Foreskin keratinocyte (primary cell): ENCODE measurements at places on chromosomes 1 and 21. TPM values are rescaled to one million over a fixed set of nuclear protein-coding genes. Genes with fewer than 3 reads are reported as not detected.

GRCh38 chr1:36652586-36652985 is 169.9 kb upstream of the CSF3R start:
- no peak for DNase-seq

DNA sequence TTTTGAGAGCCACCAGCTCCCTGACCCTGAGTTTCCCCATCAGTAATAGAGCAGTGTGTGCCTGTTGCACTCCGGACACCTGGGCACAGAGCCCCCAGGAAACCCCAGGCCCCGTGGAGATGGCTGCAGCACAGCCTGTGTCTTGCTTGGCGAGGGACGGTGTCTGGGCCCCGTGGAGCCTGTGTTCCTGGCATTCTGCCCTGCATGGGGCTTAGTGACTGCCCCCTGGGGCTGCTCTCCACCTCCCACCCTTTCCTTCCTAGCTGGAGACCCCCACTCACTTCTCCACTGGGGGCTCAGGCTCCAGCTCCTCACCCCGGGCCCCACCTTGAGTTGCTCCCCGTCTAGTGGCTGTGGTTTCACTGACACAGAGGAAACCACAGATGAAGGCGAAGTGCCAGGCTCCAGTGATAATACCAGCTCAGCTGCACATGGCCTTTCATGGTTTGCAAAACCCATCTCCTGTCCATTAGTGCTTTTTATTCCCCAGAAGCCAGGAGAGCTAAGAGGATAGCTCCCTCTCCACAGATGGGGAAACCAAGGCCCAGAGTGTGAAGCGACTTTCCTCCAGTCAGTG is 39.4 kb downstream of the DMRTB1 start:
- no peak for DNase-seq

DNA sequence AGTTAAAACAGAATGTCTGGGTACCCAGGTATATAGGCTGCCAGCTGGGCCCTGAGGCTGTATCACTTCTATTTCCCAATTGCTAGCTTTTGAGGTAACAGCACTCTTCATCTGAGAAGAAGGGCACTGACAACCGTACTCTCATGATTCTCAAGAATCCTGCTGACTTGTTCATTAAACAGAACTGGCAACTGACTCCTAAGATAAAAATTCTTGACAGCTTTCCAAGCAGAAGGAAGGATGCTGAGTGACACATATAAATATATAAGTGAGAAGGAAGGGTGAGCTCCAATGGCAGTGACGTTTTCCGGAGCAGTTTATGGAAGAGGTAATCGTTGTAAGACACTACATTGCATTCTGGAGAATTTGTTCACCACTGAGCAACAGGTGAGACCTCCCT is 48.1 kb upstream of the NRIP1 start:
- DNase-seq: no peak

- DNase-seq: no peak
These were observed 2.1 kb upstream of the RD3 start for GRCh38 chr1:211493876-211494653.

DNA sequence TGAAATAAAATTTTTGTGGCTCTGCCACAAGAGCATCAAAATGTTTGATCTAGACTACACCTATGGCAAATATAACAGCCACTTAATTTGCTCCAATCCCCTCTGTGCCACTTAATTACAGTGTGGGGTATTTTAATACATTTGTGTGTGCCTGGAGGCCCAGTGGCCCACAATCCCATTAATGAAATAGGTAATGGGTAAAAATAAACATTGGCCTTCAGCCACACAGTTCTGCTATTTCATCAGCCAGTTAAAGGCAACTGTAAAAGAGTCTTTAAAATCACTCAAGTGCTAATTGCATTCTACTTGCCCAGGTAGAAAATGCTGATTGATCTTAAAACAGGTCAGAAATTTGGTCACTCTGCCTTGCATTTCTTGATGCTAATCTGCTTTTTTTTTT is 151.6 kb upstream of the UBE2U start:
- DNase-seq: no peak

DNA sequence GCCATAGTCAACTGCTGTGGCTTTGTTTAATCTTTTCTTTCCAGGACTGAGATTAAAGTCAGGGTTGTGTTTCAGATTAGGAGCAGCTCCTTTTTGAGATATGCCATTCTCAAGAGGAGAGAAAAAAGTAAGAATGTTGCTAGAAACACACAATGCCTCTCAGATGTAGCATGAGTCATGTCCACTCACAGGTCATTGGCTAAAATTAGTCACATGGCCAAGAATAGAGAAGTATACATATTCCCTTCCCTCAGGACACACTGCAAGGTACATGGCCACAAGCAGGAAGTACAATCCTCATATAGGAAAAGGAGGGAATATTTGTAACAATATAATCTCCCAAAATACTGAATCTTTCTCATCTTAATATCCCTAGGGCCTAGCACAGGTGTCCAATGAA is 141.9 kb upstream of the PTBP2 start:
- DNase-seq: peak; percentile 21

GRCh38 chr1:55131801-55132200 is 83.4 kb downstream of the USP24 start:
- DNase-seq: no peak

GRCh38 chr1:219478811-219479210 is 134.1 kb downstream of the ZC3H11B start:
- DNase-seq: no peak

DNA sequence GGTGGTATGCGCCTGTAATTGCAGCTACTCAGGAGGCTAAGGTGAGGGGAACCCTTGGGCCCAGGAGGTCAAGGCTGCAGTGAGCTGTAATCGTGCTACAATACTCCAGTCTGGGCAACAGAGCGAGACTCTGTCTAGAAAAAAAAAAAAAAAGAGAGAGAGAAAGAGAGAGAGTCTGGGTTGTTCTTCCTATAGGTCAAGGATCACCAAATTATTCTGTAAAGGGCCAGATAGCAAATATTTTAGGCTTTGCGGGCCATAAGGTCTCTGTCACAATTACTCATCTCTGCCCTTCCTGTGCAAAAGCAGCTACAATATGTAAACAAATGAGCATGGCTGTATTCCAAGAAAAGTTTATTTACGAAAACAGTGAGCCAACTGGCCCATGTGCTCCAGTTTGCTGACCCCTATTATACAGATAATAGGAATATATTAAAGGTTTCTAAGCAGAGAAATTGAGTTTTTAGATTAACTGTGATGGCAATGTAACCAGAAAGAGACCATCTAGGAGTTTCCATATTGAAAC is 2.1 kb downstream of the SASS6 start:
- no peak for DNase-seq

DNA sequence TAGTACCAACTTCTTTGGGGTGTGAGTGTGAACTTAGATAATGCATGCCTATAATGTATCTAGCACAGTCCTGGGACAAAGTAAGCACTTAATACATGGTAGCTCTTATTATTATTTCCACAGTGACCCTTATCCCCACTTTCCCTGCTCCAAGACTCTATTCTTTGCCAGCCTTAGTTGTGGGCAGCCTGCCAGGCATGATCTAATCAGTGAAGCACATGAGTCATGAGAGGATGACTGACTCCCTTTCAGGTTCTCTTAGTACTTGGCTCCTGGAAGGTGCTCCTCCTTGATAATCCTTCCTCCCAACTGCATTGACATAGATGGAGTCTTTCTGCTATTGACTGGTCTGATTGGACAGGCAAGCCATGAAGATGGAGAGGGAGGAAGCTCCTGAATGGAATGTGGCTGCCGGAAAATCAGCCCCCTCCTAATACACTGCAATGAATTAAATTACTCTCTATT is 17.4 kb upstream of the GNG12 start:
- peak; percentile 85 for DNase-seq

- DNase-seq: no peak
These were observed 4.0 kb downstream of the ERG start for GRCh38 chr21:38494251-38494642.

Gene GIPC2
- 0.71 TPM in 2 replicates for total RNA-seq

Gene APOBEC4
- total RNA-seq: not detected in 2 replicates

Gene C1orf185
- total RNA-seq: not detected in 2 replicates

Gene FCGR3B
- not detected in 2 replicates for total RNA-seq

Gene TDRD5
- not detected in 2 replicates for total RNA-seq
